Activated CD4-positive, alpha-beta T cell treated with anti-CD3 and anti-CD28 coated beads, Interleukin-2, Interleukin-6, amounts not matched to agents 100 ng/mL and 50 ng/mL, durations not matched to agents 16 hours and 8 hours (primary cell): ENCODE measurements at places on chromosomes 3 and 15.

DNA sequence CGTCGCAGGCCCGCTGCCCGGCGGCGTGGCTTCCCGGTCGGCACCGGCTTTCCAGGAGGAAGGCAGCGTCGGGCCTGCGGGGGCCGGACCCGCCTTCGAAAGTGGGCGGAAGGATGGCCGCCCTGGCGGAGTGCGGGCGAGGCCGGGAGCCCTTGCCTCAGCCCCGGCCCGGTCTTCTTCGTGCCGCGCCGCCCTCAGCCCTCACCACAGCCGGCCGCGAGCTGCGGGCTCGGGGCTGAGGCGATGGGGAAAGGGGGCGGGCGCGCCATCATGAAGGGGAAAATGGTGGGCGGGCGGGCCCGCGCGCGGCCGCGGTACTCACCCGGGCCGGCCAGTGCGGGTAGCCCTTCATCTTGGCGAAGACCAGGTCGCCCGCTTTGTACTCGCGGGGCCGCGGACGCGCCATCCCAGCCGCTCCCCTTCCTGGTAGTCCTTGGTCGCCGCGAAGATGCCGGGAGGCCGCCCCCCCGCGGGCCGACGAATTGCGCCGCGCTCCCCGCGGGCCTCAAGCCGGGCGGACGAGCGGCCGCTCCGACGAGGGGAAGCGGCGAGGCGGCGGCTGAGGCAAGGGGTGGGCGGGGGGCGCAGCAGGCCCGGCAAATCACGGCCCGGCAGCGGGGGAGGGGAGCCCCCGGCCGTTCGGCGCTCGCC is 489 bp downstream of the HDGFL3 start:
- no peak for DNase-seq

GRCh38 chr3:170426240-170426797 is 7.7 kb downstream of the CLDN11 start:
- DNase-seq: no peak

- no peak for DNase-seq
Observed at GRCh38 chr3:14121859-14122258, 2.8 kb downstream of the CHCHD4 start.

GRCh38 chr15:25937796-25938195 is 74.7 kb upstream of the ATP10A start:
- DNase-seq: no peak

GRCh38 chr3:33134026-33134625 is 20.3 kb downstream of the CRTAP start:
- peak; percentile 6 for DNase-seq

- no peak for DNase-seq
Observed at GRCh38 chr3:63945558-63946096, 33.4 kb upstream of the SCAANT1 start.

GRCh38 chr3:98733812-98734281 is 29.3 kb upstream of the ST3GAL6 start:
- DNase-seq: no peak

DNA sequence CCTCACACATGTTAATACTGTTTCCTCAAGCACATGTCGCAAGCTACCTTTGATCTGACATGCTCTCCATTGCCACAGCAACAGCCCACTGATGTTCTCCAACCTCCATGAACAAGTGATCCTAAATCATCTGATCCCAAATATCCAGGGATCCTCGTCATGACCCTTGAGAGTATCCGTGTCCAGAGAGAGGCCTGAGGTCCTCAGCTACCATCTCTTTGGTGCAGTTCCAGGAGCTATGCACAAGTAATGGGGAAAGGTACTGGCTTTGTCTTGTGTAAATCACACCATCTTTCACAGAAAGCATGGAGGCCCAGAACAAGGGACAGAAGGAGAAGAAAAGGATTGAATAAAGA is 2.4 kb downstream of the GCSAM start:
- no peak for DNase-seq

GRCh38 chr3:195468391-195468776 is 25.6 kb upstream of the ACAP2 start:
- DNase-seq: no peak

GRCh38 chr15:98525661-98526001 is 122.7 kb upstream of the IGF1R start:
- no peak for DNase-seq

DNA sequence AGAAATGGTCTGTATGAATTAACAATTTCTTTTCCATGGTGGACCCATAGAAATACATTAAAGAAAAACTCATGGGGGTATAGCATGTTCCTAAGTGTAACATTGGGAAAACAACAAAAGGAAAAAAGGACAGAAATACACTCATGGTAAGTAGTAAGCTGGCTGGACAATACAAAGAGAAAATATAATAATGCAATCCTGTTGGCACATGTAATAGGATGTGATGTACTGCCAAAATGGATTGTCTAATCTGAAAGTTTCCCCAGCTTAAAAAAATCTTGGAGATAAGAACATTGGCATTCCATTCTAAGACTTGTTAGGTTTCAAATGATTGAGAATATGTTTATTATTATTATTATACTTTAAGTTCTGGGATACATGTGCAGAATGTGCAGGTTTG is 128.1 kb downstream of the MBNL1 start:
- no peak for DNase-seq

DNA sequence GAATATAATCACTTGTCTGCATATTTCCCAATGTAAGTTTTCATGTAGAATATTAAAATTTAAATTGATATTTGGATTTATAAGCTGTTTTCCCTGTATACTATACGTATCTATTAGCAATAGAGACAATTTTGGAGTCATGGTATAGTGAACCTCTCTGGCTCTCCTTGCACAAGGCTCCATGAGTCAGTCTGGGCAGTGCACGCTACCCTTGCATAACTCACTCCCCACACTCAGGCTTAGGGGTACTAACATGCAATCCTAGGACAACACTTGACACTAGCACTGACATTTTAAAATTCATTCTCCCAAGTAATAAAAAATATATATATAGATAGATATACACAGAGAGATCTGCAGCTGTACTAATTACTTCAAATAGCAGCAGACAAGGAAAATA is 39.2 kb downstream of the SLC24A1 start:
- no peak for DNase-seq

DNA sequence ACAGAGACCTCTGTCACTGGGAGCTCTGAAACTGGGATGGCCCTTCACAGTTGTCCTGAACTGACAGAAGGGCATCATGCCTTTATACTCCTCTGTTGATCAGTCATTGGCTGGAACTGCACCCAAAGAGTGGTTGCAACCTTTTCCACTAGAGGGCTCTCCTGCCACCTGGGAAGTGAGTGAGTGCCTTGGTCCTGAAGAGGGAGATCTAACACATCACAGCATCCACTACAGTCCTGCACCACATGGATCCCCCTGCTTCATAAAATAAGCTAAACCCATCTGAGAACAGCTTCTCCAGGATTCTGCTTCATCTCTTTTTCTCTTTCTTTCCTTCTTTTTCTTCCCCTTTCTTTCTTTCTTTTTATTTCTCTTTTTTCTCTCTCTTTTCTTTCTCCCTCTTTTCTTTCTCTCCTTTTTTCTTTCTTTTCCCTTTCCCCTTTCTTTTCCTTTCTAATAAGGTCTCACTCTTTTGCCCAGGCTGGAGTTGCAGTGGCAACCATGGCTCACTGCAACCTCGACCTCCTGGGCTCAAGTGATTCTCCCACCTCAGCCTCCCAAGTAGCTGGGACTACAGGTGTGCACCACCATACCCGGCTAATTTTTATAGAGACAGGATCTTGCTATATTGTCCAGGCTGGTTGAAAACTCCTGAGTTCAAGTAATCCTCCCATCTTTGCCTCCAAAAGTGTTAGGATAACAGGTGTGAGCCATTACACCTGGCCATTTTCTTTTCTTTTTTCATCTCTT is 42.8 kb upstream of the RAF1 start:
- peak; percentile 78 for DNase-seq

DNA sequence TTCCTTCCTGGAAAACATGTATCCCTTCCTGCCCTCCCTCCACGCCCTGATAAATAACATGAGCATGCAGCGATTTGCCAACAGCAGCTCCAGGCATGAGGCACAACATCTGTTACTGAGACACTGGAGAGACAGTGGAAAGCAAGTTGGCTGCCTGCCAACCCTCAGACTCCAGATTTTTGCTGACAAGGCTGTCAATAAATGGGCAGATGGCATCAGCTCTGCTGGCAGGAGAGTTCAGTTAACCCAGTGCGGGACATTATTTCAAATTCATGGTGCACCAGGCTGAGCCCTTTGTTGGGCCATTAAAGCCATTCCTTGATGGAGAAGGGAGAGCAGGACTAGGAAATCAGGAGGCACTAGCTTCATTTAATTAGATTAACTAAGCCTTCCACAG is 293.3 kb downstream of the MEX3B start:
- no peak for DNase-seq

DNA sequence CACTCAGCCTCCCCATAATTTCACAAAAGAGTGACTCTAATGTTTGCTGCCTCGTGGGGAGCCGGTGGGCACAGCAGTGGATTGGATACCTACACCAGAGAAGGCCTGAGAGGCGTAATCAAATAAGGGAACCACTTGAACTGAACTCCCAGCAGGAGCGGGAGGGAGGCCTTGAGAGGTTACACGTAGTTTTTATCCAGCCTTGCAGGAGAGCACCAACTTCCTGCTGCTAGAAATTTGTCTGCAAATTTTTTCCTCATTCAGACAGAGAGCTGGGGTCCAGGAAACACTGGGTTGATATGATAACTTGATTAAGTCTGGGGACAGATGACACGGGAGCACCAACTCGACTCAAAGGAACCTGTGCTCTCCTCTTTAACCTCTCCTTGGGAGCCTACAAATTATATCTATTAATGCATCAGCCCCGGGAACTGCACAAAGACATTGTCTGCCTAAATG is 69.8 kb downstream of the HES1 start:
- no peak for DNase-seq

DNA sequence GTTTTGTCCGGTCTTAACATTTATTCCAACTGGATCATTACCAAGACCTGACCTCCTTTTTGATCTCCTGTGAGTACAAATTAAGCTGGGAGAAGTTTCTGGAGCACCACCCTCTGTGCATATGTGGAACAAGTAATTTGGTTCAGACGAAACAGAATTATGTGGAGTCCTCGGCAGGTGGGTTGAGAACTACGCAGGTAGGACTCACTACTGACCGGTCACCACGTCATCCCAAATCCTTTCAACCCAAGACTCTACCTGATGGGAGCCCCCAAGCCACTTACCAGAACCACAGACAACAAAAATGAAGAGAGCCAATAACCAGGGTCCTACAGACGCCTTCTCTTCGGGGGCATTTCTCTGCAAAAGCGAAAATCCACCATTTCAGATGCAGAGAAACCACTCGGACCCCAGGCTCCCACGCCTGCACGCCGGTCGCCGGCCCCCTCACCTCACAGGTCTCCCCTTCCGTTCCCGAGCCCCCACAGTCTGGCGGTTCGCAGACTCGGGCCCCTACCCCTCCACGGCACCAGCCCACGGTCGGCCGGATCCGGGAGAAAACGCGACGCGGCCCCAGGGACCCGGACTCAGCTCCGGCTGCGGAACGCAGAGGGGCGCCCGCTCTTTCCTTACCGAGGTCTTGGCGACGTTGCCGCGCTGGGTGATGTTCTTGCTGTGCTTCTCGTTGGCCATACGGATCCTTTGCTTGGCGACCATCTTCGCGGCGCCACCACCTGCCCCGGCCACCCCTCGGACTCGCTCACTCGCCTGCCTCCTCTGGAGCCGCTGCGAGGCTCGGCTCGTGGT is 674 bp downstream of the SERP1 start:
- DNase-seq: peak; percentile 52

- no peak for DNase-seq
Observed at GRCh38 chr15:49923671-49924070, 195.4 kb downstream of the ATP8B4 start.

DNA sequence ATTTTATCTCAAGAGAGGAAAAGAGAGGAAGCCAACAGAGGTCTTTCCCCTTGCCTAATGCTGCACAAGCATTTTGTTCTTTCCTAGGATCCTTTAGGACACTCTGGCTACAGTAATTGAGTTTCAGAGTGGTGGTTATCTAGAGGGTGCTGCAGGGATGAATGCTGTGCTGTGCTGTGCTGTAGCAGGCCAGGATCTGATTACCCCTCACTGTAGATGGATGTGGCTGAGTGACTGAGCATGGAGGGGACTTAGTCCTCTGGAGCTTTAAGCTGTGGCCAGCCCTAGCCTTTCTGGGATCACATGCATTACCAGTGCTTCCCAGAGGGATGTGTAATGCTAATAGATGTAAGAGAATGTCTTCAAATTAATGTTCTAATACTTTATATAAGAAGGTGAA is 94.8 kb downstream of the SLC9A9 start:
- no peak for DNase-seq

- DNase-seq: no peak
Observed at GRCh38 chr3:102025606-102026270, 176.4 kb downstream of the NFKBIZ start.

DNA sequence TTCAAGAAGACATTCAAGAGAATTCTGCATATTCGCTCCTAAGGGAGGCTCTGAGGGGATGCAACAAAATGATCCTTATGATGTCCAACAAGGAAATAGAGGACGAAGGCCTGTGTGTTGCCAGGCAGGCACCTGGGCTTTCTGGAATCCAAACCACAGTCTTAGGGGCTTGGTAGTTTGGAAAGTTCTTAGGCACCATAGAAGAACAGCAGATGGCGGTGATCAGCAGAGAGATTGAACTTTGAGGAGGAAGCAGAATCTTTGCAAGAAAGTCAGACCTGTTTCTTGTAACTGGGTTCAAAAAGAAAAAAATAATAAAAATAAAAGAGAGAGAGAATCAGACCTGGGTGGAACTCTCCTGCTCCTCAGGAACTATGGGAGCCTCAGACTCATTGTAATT is 11.7 kb upstream of the ATG7 start:
- DNase-seq: no peak

GRCh38 chr15:59828263-59828662 is 139.1 kb upstream of the BNIP2 start:
- no peak for DNase-seq

- DNase-seq: peak; percentile 69
Observed at GRCh38 chr3:50675179-50676030, 678 bp downstream of the DOCK3 start.

DNA sequence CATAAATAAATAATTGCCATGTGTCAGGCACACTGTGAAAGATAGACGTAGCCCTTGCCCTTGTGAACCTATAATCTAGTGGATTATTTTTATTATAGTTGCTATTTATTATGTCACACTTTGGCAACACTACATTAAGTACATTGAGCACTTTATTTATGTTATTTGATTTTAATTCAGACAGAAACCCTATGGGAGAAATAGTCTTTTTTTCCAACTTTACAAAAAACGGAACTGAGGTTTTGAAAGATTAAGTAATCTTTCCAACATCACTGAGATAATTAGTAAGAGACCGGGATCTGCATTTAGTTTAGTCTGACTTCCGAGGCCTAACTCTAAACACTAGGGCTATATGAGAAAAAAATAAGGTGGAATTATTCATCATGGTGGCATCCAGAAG is 2.8 kb upstream of the FILIP1L start:
- no peak for DNase-seq

GRCh38 chr3:139421460-139421859 is 32.0 kb upstream of the COPB2 start:
- DNase-seq: no peak

DNA sequence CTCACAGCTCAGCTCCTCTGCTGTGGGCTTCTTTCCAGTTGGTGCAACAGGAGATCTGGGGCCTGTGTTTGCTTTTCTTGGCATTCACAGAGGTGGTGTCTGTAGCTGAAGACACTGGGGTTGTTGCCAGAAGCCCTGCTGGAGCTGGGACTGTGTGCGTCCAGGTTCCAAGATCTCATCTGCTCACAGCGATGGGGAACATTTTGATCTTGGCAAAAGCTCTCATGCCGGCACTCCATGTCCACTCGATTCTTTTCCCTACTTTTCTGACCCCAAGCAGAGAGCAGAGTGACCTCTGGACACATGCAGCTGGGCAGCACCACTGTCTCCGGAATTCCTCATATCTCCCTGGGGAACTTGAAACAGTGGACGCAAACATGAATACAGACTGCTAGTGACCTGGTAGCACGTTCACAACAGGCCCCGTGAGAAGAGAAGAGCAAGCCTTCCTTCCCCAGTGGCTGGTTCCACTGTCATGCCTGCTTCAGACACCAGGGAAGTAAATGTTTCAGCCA is 36.1 kb upstream of the MECOM start:
- DNase-seq: no peak
